H1 (cell line): ENCODE measurements at places on chromosomes 5 and 9.

DNA sequence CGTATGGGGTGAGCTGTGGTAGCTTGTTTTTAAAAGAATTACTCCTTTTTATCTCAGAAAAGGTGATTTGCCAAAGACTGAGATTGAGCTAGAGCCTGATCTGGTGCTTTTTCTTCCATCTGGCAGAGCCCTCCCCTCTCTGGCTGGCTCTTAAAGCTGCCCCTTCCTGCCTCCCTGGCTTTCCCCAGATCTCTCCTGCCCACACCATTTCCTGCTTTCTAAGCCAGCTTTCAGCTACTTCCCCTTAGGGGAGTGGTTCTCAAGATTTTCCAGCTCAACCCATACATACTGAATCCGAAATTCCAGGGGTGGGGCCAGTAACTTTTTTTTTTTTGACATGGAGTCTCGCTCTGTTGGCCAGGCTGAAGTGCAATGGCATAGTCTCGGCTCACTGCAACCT, 4.8 kb upstream of the ACOT12 start:
- no peak for DNase-seq

GRCh38 chr9:20580673-20581072, 41.6 kb downstream of the MLLT3 start:
- no peak for DNase-seq

GRCh38 chr5:38816083-38817030, 29.5 kb upstream of the OSMR start:
- no peak for DNase-seq

GRCh38 chr9:95477441-95477840, 39.3 kb downstream of the PTCH1 start:
- no peak for DNase-seq

- no peak for DNase-seq
Observed at GRCh38 chr9:81607593-81608288, 81.6 kb downstream of the TLE1 start.

DNA sequence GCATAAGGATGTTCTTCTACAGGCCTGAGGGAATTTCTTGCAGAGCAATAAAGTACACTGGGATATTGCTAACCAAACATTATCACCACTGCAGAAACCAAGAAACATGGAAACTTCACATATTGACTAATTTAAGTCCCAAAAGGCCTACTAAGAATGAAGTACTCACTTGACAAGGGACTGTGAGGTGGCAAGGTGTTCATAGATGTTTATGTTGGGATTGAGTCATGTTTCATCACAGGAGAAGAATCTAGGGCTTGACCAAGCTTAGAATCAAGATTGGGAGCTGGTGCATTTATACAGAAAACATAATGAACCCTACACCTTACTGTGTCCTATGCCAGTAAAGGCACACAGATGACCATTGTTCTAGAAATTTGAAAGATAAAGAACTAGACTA, 56.7 kb upstream of the GAS1 start:
- DNase-seq, result no peak

GRCh38 chr5:132807163-132807838, 5.8 kb upstream of the SOWAHA start:
- no peak for DNase-seq

- DNase-seq, result no peak
Observed at GRCh38 chr9:137431416-137431931, 8.3 kb downstream of the NOXA1 start.

DNA sequence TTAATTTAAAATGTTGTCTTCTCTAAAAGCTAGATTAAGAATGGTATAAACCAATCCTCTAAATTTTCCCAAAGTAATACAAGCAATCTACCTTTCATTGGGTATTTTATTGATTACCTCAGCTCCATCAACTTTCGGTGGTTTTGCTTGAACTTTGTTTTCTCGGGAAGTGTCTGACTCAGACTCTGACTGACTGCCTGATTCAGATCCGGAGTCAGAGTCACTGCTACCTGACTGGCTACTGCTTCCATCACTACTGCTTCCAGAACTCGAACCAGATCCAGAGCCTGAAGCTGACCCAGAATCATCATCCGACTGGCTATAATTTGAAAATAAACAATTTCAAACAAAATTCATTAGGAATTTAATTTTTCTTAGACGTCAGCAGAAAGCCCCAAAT, 24.0 kb downstream of the CHD1 start:
- DNase-seq, result no peak

DNA sequence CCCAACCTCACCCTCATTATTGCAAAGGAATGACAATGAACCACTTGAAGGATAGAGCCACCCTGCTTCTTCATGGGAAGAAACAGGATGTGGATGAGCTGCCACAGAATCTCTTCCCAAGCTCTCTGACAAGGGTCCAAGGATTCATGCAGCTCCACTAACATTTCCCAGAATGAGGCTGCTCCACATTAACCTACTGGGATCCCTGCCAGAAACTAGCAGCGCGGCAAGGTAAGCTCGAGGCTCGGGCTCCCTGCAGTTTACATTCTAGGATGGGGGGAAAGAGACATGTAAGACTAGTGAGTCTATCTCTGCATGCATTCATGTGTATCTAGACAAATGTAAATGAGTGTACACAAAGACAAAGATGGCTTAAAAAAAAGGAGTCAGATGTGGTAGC, 12.1 kb downstream of the DCAF12 start:
- DNase-seq, result no peak

DNA sequence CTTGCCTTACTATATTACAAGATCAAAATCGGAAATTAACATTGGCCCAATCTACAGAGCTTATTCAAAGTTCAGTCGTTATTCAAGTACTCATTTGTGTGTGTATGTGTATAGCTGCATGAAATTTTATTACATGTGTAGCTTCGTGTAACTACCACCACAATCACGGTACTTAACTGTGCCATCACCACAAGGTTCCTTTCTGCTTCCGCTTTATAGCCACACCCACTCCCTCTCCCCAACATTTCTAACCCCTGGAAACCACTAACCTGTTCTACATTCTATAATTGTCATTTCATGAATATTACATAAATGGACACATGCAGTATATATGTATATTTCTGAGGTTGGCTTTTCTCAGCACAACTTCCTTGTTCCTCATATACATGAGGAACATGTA, 4.0 kb upstream of the TEX48 start:
- DNase-seq, result no peak

GRCh38 chr5:160520609-160521391, 99.1 kb downstream of the PTTG1 start:
- no peak for DNase-seq

GRCh38 chr5:45532826-45533624, 163.2 kb downstream of the HCN1 start:
- no peak for DNase-seq

- no peak for DNase-seq
Observed at GRCh38 chr5:149420545-149421371, 41.7 kb upstream of the IL17B start.

GRCh38 chr5:113448252-113448651, 13.5 kb upstream of the TSSK1B start:
- DNase-seq, result no peak

DNA sequence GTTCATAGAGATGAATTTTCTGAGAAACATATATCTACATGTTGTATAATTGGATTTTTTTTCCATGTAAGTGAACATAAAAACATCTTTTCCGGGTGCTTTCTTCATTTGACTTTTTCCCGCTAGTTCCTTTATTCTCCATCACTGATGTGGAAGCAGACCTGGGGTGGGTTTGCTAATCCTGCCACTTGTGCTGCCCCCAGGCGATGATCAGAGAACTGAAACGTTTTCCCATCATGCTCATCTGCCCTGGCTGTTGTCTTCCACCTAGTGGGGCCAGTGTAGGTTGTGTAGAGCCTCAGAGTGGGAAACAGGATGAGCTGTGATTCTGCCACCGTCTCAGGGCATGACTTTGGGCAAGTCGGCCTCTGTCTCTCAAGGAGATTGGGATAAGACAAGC, 34.2 kb upstream of the TGFBR1 start:
- DNase-seq, result no peak

DNA sequence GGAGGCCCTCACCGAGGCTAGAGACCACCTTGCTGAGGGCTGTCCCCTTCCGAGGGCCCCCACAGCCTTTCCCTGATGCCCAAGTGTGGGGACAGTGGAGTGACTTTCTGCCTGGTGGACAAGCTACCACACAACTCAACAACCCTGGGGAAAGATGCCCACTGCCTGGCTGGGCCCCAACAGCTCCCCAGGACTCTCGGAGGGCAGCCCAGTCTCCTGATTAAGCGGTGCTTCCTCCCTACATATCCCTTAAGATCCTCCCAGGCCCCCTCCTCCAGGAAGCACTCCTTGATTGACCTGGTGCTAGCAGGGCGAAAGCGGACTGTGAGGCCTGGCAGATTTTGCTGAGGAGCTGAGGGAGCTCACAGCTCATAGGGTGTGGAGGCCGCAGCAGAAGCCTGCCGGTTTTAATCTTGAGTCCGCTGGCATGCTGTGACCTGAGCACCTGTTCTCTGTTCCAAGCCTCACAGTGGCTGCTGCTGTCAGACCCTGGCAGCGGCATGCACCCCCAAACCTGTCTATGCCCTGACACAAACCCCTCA, 2.2 kb downstream of the NSMF start:
- DNase-seq, result no peak

DNA sequence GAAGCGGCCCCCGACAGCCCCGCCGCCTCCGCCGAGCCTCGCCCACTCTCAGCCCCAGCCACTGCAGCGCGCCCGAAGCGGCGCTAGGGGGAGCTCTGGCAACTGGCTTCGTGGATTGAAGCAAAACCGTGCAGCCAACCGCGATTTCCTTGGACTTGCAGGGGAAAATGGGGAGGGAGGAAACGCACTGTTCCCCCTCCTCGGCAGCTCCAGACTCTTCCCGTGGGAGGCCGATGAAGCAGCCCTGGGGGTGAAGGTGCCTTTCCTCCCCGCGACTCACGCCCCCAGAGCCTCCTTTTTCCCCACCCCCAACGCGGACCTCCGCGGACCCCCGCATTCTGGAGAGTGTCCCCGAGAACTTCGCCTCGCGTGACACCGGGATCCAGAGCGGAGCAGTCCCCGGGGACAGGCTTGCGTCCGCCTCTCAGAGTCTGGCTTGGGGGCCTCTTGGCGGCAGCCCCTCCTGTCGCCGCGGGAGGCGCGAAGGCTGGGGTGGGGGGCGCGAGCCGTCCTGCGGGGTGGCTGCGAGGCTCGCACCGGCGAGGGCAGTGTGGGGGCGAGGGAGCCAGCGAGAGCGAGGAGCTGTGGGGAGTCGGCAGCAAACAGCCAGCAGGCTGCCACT, 3.8 kb downstream of the IER5L start:
- no peak for DNase-seq

DNA sequence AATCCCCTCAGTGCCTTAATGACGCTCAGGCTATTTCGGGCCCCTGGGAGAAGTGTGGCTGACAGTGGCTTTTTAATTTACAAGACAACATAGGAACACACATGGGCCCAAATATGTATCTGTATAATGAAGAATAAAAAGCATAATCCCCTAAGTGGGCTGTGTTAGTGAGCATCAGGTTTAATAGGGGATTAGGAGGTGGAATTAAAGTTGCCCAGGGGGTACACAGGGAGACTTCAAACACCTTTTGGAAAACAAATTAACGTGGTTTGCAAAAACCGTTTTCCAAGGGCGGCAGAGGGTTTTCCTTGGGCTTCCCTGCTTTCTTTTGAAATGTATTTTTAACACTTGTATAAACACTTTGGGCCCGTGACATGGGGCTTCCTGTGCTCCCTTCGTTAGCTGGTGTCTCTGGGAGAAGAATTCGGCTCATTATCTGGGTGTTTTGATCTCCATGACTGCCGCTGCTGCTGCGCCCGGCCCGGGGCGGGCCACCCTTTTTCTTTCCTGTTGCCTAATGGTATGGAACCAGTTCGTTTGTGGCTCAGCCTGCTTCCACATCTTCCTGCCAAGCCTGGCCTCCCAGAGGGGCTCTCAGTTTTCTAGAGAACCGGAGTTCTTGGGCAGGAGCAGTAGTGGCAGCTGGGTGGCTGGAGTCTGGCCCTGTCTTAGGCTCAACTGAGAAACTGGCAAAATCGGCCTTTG, 173.0 kb downstream of the MACROH2A1 start:
- DNase-seq, result no peak

DNA sequence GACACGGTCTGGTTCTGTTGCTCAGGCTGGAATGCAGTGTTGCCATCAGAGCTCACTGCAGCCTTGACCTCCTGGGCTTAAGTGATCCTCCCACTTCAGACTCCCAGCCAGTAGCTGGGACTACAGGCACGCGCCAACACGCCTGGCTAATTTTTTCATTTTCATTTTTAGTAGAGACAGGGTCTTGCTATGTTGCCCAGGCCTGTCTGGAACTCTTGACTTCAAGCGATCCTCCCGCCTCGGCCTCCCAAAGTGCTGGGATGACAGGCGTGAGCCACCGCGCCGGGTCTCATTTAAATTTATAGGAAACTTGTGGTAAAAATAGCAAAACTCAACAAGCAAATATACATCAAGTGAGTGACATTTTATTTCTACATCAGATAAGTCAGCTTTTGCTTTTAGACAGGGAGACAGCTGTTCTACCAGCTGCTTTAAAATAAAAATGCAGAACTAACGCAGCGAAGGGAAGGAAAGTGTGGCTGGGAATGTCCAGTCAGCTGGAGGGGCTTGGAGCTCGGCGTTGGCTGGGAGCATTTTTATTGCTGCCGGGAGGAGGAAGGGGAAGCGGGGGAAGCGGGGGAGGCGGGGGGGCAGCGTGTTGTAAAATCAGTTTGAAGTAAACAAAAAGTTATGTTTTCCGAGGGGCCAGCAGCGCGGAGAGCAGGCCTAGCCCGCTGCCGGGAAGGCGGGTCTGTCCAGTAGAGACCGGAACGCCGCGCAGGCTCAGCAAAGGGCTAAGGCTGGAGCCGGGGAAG, 707 bp upstream of the ZFYVE16 start:
- no peak for DNase-seq

- DNase-seq, result no peak
Observed at GRCh38 chr9:126643945-126644527, 30.3 kb downstream of the LMX1B start.
